Naive thymus-derived CD4-positive, alpha-beta T cell (primary cell): ENCODE measurements at places on chromosomes 11 and 22. TPM values are rescaled to one million over a fixed set of nuclear protein-coding genes. Genes with fewer than 3 reads are reported as not detected.
A peak's percentile ranks its signal among the peaks of the same experiment; 100 is the strongest.

DNA sequence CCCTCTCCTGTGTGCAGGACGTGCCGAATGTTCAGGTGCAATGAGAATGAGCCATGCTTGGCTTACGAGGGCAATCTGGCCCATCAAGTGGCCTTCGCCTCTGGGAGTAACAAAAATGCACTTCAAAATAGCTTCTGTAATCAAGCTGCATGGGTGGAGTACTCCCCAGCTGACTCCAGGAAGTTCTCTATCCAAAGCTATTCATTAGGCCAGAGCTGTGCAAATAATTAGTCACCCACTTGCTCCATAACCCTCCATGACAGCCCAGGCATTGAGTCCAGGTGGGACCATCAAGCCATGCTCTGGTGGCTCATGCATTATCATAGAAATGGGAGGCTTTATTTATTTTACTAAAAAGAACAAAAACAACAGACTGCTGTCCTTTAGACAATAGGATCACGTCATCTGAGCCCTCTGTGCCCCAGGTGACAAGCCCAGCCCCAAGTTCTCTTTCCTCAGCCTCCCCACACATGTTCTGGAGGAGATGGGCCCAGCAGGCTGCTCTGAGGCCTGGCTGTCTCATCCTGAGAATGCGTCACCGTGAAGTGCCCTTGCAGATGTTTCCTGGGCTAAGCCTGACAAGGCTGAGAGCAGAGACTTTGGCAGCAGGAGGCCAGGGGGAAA, 244.7 kb downstream of the ETS1 start:
- peak; percentile 54 for DNase-seq

PTPRJ gene
- 53.9 TPM for total RNA-seq

CFAP300 gene
- total RNA-seq = not detected

DNA sequence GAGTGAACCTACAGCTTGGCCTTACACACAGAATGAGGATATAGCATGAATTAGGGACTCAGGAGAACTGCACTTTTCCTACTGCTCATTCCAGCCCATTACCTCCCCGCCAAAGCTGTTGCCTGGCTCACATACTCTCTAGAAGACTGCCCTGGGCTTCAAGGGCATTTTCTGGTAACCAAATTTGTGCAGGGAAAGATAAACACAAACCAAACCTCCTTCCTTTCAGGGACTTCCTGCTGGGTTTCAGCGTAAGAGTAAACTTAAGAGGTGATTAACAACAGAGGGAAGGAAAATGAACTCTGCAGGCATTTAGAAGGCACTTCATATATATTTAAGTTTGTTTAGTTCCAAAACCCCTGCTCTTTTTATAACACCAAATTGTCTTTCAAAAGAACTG, 194.9 kb downstream of the SWAP70 start:
- DNase-seq = no peak

PDGFB gene
- 9.5 TPM for total RNA-seq

SCGB2A2 gene
- total RNA-seq = not detected

GRCh38 chr11:77140231-77140851, 12.3 kb downstream of the MYO7A start:
- no peak for DNase-seq

DNA sequence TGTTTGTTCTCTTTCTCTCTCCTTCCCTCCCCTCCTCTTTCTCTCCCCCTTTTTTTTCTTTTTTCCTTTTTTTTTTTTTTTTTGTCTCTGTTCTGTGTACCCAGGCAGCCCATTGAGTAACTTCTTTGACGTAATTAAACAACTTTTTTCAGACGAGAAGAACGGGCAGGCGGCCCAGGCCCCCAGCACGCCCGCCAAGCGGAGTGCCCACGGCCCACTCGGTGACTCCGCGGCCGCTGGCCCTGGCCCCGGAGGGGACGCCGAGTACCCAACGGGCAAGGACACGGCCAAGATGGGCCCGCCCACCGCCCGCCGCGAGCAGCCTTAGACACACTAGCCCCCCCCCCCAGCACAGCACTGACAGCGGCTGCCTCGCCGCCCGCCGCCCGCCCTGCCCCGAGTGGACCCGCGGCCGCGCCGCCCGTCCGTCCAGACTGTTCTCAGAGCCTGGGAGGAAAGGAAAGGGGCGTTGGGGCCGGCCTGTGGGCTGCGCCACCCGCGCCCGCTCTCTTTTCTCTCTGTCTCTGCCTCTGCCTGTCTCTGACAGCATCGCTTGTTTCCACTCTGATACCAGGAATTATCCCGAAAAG, 26.1 kb downstream of the MOB2 start:
- DNase-seq = no peak

DNA sequence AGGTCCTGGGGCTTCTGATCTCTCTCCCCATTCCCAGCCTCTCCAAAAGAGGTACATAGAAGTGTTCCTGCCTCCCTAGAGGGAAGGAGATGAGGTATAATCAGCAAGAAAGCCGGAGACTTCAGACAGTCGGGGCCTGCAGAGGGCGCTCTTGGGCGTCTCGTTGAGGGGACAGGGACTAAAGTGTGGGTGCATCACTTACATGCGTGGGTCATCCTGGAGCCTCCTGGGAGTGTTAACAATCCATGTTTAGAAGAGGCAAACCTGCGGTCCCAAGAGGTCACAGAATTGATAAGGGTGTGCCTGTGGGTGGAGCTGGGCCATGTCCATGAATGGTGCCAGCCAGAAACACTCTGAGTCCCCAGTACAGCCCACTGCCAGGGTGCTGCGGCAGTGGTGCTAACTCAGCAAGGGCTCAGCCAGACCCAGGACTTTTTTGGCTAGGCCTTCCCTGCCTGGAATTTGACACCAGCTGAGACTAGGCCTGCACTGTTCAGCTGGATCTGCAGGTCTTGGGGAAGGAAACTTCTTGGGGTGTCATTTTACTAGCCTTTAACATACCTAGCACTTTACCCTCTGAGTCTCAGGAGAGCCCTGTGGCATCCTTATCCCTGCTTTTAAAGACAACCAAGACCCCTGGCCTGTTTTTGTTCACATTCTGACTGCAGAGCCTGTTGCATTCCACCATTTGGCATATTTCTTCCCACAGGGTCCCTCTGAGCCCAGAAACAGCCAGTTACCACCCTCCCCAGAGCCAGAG, 5.5 kb downstream of the YDJC start:
- DNase-seq = peak; percentile 23

CCDC89 gene
- total RNA-seq = not detected

DNA sequence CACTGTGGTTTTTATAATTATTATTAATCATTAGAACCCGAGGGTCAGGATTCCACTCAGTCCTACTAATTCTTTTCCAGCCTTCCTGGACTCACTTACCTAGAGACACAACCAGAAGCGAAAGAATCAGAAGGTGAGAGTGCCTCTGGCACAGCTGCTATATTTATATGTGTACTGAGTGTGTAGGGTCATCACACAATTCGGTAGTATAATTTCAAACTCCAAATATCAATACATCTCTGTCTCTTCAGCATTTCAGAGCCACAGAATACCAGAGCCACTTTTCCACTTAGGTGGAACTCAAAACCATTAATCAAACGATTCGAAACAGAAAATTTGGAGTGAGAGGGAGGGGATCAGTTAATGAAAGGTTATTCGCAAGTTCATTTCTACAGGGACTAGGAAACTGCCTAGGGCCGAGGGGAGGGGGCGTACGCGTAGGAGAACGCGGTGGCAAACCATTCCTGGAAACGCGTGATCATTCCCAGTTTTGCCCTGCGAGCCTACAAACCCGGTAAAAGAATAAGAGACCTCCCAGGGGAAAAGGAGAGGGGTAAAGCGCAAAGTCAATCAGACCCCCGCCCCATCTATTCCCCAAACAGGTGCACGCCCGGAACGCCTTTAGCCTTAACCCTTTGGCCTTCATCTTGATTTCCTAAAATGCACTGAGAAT, 5.4 kb downstream of the BSX start:
- DNase-seq = no peak
